ENCODE measurements at places on chromosomes 2 and 18.

DNA sequence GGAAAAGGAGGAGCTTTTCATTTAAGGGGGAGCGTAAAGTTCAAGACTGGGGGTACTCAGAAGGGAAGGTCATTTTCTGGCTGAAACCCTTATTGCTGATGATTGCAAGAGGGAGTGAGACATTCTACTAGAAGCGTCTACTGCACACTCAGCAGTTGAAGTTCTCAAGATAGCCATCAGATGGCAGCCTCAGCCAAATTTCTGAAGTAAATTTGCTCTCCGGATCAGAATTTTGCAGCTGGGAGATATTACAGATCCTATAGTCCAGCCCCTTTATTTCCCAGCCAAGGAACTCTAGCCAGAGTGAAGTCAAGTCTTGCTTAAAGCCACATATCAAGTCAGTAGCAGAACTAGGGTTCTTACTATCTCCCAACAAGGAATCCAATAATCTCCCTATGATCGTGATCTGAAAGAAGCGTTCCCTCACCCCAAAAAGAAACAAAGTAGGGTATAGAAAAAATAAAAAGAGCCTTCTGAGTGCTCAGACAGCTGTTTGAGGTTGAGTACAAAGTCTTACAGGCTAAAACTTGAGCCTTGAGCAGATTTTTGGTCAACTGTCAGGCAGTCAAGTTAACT is 24.0 kb downstream of the RAX start:
- DNase-seq, result peak; percentile 78

GRCh38 chr2:109105113-109105512 is 23.9 kb upstream of the SH3RF3 start:
- no peak for DNase-seq

DNA sequence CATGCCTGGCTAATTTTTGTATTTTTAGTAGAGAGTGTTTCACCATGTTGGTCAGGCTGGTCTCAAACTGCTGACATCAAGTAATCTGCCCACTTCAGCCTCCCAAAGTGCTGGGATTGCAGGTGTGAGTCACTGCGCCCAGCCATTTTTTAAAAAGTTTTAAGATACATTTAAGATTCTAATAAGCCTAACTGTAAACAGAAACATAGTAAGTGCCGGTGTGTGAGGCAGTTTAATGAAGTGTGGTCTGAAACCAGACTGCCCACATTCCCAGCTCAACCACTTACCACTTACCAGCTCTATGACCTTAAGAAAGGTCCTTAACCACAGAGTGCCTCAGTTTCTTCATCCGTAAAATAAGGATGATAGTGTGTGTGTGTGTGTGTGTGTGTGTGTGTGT is 42.4 kb downstream of the TMEM237 start:
- DNase-seq, result no peak

DNA sequence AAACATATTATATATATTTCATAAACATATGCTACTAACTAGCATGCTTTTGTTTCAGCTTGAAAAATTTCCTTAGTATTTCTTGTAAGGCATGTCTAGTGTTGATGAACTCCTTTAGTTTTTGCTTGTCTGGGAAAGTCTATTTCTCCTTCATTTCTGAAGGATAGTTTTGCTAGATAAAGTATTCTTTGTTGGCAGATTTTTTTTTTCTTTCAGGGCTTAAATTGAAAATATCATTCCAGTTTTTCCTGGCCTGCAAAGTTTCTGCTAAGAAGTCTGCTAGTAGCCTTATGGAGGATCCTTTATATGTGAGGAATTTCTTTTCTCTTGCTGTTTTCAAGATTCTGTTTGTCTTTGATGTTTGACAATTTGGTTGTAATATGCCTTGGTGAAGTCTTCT is 183.5 kb downstream of the SLC4A3 start:
- DNase-seq, result no peak

DNA sequence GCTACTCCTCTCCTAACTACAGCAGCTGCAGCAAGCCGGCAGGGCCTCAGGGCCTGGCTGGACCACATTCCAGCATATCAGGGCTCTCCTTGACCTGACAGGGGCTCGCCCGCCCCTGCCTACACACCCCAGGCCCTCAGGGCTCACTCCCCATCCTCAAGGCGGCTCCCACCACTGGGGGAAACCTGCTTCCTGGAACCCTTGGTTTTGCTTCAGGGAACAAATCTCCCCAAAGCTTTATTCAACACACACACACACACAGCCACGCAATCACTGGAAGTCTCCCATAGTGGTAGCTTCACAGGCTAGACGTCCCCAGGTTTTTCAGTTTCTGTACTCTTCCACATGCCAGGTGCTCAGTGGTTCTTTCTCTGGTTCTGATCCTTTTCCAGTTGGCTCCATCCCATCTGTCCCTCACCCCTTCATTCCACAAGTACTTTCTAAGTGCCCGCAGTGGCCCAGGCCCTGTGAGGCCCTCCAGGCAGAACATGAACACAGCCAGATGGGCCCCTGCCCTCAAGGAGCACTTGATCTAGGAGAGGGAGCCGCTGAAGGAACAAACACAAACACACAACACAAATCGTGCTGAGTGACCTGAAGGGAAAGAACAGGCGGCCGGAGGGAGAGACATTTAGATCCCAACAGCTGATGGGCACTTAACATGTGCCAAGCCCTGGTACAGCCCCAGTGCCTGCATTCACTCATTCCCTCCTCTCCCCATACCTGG is 51.1 kb downstream of the TNS1 start:
- no peak for DNase-seq

DNA sequence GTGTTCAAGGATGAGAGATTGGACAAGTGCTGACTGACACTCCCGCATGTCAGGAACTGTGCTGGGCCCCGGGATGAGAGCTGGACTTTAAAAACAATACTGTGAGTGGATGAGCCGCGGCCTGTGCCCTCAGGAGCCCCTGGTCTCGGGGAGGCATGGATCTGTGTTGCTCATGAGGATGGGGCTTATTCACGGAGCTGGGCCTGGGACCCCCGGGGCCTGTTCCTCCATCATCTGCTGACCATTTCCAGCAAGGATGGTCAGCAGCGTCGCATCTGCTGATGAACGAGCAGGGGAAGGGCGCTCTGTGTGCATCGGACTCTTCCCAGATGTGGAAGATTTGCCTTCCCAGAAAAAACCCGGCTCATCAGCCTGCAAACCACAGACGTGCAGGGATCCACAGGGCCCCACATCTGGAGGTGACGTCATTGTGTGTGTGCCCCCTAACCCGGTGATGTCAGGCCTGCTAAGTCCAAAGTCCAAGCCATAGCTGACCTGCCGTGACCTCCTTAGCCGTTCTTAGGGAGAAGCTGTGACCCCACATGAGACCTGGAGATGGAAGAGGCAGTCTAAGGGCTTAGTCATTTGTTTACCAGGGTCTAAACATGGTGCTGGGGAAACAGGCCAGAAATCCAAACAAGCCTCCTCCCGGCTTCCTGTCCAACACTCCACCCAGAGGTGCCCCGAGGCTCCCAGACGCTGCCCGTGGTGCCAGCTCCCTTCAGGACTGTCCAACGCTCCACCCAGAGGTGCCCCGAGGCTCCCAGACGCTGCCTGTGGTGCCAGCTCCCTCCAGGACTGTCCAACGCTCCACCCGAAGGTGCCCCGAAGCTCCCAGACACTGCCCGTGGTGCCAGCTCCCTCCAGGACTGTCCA is 143.9 kb downstream of the PXDN start:
- no peak for DNase-seq

- no peak for DNase-seq
Measured at GRCh38 chr18:55290898-55291297, 297.1 kb downstream of the TCF4 start.

GRCh38 chr2:141186413-141187074 is 944.3 kb downstream of the LRP1B start:
- DNase-seq, result no peak

DNA sequence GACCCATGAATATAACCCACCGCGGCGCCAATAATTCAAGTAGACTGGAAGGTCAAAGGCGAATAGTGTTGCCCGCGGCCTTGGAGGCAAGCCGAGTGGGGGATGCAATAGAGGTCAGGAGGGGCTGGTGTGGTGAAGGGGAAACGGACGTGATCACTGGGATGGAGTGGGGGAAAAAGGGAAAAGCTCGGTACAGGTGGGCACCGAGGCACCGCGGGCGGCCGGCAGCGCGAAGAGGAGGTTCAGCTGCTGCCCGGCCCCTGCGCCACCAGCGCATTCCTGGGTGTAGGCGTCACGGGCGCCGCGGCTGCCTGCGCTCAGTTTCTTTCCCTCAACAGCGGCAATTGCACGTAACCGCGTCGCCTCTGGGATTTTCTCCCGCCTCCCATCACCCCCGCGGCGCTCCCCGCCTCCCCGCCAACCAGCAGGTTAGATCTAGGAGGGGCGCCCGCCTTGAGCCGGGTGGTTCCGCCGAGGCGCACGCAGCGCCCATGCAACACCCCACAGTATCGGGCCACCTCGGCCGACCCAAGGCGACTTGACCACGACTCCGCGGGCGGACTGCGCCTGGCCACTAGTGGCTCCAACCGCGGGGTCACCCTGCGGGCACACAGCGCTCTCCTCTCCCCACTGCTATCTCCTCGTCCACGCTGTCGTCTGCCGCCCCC is 1.5 kb downstream of the RND3 start:
- peak; percentile 63 for DNase-seq

DNA sequence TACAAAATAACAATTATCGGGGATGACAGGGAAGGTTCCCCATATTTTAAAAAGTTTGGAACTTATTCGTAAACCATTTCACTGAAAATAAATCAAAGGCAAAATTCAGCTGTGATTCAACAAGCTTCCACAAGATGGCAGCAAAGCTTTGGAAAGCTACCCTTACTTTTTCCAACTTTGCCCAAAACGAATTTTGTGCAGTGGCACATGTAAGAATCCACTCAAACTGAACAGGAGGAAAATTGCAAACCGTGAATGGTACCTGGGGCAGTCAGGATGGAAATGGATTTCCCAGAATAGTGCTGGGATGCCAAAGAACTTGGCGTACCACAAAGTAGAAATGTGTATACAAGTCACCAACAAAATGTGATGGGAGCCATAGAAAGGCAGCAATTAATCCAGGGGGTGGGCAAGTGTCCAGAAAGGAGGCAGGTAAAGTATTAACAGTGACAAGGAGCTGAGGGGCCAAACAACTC is 10.7 kb downstream of the RPL31 start:
- peak; percentile 55 for DNase-seq

GRCh38 chr2:158232476-158232875 is 130.8 kb downstream of the UPP2 start:
- no peak for DNase-seq

- DNase-seq, result no peak
Measured at GRCh38 chr18:27860701-27861107, 316.2 kb downstream of the CDH2 start.

- no peak for DNase-seq
Measured at GRCh38 chr2:147968571-147968970, 52.0 kb downstream of the ORC4 start.

GRCh38 chr18:6917072-6917471 is 187.6 kb downstream of the ARHGAP28 start:
- no peak for DNase-seq

DNA sequence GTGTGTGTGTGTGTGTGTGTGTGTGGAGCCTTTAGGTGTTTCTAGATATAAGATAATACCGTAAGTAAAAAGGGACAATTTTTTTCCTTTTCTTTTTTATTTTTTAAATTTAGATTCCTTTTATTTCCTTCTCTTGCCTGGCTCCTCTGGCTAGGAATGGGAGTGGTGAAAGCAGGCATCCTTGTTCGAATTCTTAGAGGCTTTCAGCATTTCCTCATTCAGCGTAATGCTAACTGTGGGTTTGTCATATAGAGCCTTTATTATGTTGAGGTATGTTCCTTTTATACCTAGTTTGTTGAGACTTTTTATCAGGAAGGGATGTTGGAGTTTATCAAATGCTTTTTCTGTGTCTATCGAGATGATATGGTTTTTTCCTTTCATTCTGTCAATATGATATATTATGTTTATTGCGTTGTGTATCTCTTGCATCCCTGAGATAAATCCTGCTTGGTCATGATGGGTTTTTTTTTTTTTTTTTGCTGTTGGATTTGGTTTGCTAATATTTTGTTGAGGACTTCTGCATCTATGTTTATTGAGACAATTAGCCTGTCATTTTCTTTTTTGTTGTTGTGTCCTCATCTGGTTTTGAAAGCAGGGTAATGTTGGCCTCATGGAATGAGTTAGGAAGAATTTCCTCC is 120.2 kb downstream of the XRCC5 start:
- DNase-seq, result no peak

- DNase-seq, result no peak
Measured at GRCh38 chr18:24197412-24197811, 58.5 kb downstream of the CABYR start.

- no peak for DNase-seq
Measured at GRCh38 chr18:79853993-79854364, 56.2 kb downstream of the KCNG2 start.

DNA sequence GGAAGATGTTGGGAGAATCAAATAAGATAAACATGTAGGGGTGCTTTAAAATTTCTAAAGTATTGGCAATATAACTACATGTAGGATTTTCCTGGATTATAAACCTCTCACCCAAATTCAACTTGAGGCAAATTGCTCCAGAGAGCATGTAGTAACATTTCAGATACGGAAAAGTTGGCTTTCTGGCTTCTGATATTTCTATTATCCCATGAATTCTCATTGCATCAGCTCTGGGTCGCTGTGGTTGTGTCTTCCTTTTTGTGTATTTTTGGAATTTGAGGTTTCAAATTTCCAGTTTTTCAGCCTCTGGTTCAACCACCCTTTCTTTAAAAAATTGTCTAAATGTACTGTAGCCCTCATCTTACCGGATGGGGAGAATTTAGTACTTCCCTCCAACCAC is 32.3 kb downstream of the TGIF1 start:
- DNase-seq, result no peak

DNA sequence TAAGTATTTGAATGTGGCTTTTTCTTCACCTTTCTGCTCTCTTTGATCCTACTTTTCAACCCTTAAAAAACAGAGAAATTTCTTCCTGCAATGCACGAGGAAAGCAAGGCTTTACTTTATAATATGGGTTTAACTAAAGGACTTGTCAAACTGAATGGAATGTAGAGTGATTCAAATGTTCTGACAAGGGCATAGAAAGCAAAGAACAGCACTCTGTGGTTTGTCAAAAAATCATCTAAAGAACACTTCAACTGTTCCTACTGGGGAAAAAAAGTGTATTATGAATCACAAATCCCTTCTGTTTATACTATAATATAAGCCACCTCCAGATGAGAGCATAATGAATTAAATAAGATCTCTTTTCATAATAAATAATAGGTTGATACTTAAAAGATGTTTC is 45.0 kb upstream of the RIT2 start:
- DNase-seq, result no peak

DNA sequence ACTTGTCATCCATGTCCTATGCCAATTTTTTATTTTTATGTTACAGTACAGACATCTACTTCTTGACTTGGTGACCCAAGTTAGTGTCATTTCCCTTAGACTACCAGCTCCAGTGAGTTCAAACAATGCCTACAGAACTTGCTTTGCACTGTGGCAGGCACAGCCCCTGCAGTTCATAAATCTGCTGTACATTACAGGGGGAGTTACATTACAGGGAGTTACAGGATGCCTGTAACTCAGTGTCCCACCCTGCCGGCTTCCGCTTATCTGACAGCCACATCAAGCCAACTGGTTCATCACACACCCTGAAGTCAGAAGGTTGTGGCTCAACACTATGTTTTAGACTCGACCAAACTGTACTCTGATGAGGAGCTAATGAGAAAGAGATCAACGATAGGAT is 7.8 kb upstream of the NPAS2 start:
- no peak for DNase-seq

Measured in lung microvascular endothelial cell (primary cell).